ENCODE measurements at places on chromosomes 3 and 15. TPM values are rescaled to one million over a fixed set of nuclear protein-coding genes. Genes with fewer than 3 reads are reported as not detected.

KBTBD13 gene
- polyA plus RNA-seq, result 0.09 TPM

RETNLB gene
- not detected for polyA plus RNA-seq

OGG1 gene
- 17.4 TPM for polyA plus RNA-seq

SLC6A20 gene
- polyA plus RNA-seq, result 0.05 TPM

LDHAL6B gene
- polyA plus RNA-seq, result not detected

MUSTN1 gene
- 0.40 TPM for polyA plus RNA-seq

LIPH gene
- polyA plus RNA-seq, result 0.31 TPM

GOLGA6A gene
- polyA plus RNA-seq, result 0.57 TPM

CD276 gene
- 60.9 TPM for polyA plus RNA-seq

GOLGA6D gene
- 0.71 TPM for polyA plus RNA-seq

DNAJC17 gene
- 77.6 TPM for polyA plus RNA-seq

OR5H14 gene
- 0.05 TPM for polyA plus RNA-seq

SLC12A1 gene
- polyA plus RNA-seq, result 0.57 TPM

AP3B2 gene
- 9.8 TPM for polyA plus RNA-seq

GJD2 gene
- polyA plus RNA-seq, result 0.38 TPM

NMD3 gene
- polyA plus RNA-seq, result 27.3 TPM

SEMA3B gene
- polyA plus RNA-seq, result 3.3 TPM

ABHD14A gene
- polyA plus RNA-seq, result 12.7 TPM
